Activated T-cell treated with anti-CD3 and anti-CD28 coated beads, Interleukin-2, amount 50 U/mL, for 72 hours (primary cell): ENCODE measurements at places on chromosomes 6 and 20. TPM values are rescaled to one million over a fixed set of nuclear protein-coding genes. Genes with fewer than 3 reads are reported as not detected.

GRCh38 chr20:52405417-52405816 lies 213.8 kb upstream of the ZFP64 start:
- no peak for DNase-seq

DNA sequence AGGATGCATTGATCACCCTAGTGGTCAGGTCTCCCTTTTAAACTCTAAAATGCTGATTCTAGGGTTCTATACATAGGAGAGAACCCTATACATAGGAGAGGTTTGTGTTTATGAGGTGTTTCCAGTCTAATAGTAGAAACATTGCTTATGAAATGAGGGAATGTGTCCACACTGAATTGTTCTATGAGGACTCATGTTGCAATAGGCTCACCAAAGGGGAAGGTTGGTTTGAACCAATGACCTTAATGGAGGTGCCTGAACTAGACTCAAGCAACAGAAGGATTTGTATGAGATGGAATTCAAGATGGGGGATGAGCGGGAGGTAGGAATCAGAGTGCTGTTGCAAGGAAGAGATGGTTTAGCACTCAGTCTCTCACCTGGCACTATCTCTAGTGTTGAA lies 33.5 kb upstream of the UBR2 start:
- no peak for DNase-seq

DNA sequence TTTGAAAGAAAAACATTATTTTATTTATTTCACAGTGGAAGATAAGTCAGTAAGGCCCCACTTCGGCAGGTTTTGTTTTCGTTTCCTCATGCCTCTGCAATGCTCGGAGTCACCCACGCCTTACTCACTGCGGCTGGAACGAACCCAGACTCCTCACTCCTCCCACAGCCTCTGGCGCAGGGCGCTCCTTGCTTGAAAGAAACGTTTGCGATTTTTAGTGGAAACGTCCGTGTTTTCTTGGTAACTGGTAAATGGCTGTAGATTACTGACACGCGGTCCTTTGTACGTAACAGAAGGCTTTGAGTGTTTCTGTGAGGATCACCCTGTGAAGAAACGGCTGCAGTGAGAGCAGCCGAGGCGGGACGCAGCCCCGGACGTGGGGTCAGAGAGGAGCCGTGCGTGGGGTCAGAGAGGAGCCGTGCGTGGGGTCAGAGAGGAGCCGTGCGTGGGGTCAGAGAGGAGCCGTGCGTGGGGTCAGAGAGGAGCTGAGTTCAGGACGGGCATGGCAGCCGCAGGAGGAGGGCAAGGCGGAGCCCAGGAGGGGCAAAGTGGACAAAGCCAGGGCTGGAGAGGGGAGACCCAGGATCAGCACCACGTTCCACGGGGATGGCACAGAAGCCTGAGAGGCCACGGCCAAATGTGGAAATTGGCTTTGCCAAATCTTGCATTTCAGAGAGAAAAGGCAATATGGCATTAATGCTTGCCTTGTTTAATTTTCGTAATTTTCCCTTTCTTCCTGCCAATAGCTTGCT lies 198.6 kb upstream of the THBS2 start:
- no peak for DNase-seq

DNA sequence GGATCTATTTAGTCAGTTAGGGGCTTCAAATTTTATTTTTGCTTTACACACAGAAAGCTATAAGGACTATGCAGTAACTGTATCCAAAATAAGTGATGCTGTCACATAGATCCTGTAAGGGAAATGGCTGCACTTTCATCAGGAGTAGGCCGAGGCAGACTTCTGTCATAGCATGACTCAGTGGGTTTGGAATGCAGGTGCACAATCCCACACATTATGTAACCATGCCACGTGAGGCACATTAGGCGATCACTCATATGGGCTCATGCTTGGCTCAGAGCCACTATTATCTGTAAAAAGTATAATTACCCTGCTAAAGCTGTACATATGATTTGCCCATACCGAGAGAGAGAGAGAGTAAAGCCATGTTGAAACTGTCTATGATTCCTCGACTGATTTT lies 1189.4 kb upstream of the EYS start:
- no peak for DNase-seq

DNA sequence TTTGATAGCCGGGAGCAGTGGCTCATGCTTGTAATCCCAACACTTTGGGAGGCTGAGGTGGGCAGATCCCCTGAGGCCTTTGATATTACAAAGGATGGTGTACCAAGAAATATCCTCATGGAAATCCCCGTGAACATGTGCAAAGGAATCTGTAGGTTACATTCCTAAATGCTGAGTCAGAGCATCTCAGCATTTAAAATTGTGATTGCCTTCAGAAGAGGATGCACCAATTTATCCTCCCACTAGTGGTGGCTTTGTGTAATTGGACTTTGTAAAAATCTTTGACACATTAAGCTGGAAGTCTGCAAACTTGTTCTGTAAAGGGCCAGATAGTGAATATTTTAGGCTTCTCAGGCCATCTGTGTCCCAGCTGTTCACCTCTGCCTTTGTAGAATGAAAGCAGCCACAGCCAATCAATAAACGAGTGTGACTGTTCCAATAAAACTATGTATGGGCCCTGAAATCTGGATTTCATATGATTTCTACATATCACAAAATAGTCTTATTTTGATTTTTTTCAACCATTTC lies 11.8 kb downstream of the TMEM14B start:
- no peak for DNase-seq

DNA sequence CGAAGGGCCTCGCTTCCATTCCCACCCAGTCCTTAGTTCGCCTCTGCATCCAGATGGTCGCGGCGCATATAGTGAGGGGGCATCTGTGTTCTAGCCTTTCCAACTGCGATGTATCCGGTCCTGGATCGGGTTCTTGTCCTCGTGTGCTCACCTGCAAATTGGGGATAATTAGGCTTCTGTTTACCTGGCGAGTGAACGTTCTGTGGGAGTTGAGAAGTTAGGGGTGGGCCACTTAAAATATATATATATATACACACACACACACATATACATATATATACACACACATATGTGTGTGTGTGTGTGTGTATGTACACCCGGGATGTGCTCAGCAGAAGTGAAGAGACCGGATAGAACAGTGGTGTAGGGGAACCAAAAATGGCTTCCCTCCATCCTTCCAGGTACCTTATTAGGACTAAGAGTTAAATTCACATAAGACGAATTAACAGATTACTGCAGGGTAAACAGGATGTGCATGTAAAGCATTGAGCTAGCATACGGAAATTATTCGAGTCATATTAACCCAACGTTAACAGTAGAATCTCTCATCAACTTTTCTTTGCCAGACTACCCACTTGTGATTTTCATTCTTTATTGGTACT lies 537 bp downstream of the CSTF1 start:
- DNase-seq, result peak; percentile 21

DNA sequence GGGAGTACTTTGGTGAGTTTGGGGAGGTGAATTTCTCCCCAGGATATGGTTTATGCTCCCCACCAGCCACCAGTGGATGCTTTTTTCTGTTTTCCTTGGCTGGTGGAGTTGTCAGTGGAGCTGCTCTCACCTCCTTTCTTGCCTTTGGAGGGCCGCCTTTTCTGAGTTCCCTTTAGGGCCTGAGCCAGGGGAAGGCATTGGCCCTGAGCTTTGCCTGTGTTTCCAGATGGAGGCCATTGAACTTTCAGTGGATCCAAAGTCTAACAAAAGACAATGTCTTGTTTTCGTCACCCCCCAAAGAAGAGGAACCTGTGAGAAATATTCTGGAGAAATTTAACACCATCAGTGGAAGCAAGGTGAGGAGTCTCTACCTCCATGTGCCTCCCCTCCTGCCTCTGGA lies 4.4 kb upstream of the TMEM14A start:
- DNase-seq, result no peak

- DNase-seq, result no peak
Observed at GRCh38 chr20:22890594-22891300, 144.4 kb upstream of the SSTR4 start.

GRCh38 chr20:14972256-14972655 lies 634.8 kb upstream of the FLRT3 start:
- DNase-seq, result no peak

- no peak for DNase-seq
Observed at GRCh38 chr20:23165964-23166363, 79.8 kb upstream of the CD93 start.

GRCh38 chr6:12163744-12164507 lies 126.2 kb upstream of the EDN1 start:
- no peak for DNase-seq

- DNase-seq, result no peak
Observed at GRCh38 chr6:169620171-169621130, 81.4 kb downstream of the WDR27 start.

GRCh38 chr6:158399040-158399700 lies 86.9 kb downstream of the TULP4 start:
- DNase-seq, result no peak

GRCh38 chr6:5728351-5729079 lies 278.2 kb downstream of the NRN1 start:
- no peak for DNase-seq

GRCh38 chr6:140269591-140270165 lies 895.2 kb upstream of the CITED2 start:
- DNase-seq, result no peak

DNA sequence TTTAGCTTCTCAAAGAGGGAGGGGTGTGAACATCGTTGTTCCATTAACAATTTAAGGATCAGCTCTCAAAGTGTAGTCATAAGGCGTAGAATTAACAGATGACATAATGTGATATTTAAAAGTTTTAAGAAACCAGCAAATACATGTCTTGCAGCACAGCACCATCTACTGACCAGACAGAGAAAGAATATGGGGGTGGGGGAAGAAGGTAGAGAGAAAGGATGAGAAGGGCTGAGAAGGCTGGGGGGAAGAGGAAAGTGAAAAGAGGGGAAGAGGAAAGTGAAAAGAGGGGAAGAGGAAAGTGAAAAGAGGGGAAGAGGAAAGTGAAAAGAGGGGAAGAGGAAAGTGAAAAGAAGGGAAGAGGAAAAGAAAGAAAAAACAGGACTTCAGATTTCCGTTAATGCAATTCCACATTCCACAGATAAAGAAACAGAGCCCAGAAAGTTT lies 80.9 kb downstream of the HAO1 start:
- DNase-seq, result peak; percentile 3

DNA sequence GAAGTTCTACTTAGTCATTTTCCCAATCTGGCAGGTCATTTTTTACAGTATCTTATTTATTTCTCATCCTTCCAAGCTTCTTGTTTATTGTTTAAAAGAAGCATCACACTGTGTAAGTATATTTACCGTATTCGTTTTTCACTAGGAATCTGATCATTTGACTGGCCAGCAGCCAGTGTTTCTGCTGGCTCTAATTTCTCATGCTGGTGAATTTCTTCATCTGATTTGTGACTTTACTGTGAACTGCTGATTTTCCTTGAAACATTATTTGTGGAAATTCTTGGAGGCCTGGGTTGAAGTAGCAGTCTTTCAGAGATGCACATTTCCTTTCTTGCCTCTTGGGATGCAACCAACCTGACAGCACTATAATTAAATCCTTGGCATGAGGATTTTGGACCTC lies 65.9 kb downstream of the PREP start:
- no peak for DNase-seq

DNA sequence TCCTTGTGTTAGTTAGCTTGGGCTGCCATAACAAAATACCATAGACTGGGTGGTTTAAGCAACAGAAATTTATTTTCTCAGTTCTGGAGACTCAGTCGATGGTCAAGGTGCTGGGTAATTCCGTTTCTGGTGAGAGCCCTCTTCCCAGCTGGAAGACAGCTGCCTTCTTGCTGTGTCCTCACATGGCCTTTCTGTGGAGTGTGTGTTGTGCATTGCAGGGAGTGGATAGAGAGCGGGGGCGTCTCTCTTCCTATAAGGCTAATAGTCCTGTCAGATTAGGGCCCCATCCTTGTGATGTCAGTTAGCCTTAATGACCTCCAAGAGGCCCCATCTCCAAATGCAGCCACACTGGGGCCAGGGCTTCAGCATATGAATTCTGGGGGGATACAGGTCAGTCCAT lies 19.2 kb downstream of the CHMP4B start:
- no peak for DNase-seq

- DNase-seq, result no peak
Observed at GRCh38 chr6:22249711-22250350, 47.0 kb downstream of the PRL start.

- peak; percentile 30 for DNase-seq
Observed at GRCh38 chr6:41505122-41506049, 40.8 kb upstream of the FOXP4 start.

DNA sequence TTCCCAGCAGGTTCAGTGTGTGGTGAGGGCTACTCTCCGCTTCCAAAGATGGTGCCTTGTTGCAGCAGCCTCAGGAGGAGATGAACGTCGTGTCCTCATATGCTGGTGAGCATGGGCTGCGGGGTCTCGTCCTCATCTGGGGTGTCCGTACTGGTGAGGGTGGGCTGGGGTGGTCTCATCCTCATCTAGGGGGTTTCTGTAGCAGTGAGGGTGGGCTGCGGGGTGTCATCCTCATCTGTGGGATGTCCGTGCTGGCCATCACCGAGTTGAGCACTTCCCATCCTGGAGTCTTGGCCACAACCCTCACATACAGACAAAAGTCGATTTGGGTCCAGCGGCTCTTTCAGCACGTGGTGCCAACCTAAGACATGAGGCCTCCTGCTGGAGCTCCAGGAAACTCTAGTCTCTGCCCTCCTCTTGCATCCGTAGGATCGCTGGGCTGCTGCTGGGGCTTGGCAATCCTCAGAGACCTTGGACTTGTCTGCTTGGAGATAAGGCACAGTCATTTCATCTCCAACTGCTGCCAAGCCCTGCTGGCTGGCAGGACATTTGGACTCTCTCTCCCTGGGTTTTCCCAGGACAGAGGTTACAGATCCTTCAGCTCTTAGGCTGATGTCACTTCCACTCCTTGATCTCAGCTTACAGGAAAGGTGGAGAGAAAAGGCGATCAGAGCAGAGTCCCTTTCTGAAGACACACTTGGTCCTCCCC lies 160.4 kb downstream of the PACRG start:
- DNase-seq, result no peak

The RBM24 gene
- total RNA-seq, result not detected

The CUL7 gene
- 19.7 TPM for total RNA-seq

The RALGAPB gene
- 43.3 TPM for total RNA-seq

The MAP7 gene
- total RNA-seq, result 1.3 TPM

The BNIP5 gene
- not detected for total RNA-seq

The KIAA0408 gene
- 6.6 TPM for total RNA-seq

The TMC2 gene
- not detected for total RNA-seq

The SH3BGRL2 gene
- 0.62 TPM for total RNA-seq
